NCI-H510A treated with DMSO at 0.1 percent for 48 hours (cell line): ENCODE measurements at places on chromosomes 11 and 22.
A peak's percentile ranks its signal among the peaks of the same experiment; 100 is the strongest.

DNA sequence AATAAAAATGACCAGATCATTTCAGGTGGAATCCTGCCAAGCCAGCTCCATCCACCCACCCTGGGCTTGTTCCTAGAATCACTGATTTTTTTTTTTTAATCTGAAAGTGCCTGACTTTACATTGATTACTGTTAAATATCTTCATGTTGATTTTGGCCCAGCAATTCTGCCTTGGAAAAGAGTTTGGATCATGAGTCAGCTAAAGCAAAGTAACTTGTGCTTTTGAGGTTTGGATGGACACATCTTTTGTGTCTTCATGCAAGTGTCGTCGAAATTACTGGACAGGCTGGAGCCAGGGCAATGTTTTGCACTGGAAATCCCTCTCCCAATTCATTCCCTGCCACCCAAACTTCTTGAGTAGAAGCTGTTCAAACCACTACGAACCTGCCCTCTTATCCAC lies 164.0 kb upstream of the SYT13 start:
- no peak for DNase-seq

GRCh38 chr11:1371836-1372465 lies 17.8 kb upstream of the BRSK2 start:
- DNase-seq, result no peak

DNA sequence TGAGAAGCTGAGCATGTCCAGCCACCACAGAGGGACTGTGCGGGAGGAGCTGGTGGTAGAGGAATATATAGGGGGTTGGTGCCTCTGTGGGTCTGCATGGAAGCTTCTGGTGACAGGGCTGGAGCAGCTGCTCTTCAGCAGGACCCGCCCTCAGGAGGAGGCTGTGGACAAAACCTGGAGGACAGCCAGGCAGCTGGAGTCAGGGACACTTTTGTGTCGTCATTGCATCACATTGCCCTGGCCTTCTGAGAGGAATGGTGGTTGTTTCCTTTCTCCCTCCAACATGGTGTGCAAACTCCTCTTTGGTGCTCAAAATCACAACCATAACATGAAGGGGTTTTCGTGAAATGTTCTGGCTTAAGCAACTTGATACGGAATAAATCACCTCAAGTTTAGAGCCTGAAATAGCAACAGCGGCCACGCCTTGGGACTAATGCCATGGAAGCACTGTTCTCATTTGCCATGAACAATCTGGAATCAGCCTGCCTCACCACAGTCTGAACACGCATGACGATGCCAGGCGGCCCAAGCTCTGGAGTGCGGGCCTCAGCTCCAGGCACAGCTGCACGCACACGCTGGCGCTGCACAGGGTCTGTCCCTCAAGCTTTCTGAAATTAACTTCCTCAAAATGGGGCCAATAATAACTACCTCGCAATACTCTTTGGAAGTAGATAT lies 17.1 kb upstream of the CSRP3 start:
- DNase-seq, result no peak

DNA sequence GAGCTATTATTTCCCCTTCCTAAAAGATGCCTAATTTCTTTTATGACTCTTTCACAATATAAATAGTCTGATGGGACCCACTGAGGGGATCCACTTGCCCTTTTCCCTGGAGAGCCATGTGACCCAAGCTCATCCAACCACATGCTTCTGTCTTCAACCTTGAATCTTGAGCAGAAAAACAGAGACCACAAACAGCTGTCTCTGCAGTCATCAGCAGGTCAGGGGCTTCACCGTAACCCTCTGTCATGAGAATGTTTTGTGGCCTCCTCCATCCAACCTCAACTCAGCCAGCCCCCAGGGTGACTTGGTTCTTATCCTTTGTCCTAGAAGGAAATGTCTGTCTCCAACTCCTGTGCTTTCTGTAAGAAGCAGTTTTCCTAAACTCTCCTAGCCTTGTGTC lies 129.6 kb upstream of the POU2AF2 start:
- DNase-seq, result no peak

DNA sequence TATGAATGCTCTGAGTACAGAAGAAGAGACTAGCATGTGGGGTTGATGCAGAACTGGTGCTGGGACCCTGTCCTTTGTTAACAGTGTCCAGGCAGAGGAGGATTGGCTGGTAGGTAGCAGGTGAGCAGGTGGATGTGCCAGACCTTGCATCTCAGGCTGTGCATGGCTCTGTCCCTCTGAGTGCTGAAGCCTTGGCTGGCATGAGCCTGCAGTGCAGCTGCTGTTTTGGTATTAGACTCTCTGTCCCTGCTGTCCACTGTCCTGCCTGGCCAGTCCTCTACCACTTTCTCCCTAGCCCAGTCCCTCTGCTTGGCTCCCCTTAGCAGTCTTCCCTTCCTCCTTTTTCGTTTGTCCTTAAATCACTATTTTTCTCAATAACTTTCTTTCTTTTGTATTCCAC lies 213.6 kb upstream of the ZBED5 start:
- no peak for DNase-seq

- DNase-seq, result no peak
Measured at GRCh38 chr11:2867142-2867541, 18.4 kb downstream of the CDKN1C start.

DNA sequence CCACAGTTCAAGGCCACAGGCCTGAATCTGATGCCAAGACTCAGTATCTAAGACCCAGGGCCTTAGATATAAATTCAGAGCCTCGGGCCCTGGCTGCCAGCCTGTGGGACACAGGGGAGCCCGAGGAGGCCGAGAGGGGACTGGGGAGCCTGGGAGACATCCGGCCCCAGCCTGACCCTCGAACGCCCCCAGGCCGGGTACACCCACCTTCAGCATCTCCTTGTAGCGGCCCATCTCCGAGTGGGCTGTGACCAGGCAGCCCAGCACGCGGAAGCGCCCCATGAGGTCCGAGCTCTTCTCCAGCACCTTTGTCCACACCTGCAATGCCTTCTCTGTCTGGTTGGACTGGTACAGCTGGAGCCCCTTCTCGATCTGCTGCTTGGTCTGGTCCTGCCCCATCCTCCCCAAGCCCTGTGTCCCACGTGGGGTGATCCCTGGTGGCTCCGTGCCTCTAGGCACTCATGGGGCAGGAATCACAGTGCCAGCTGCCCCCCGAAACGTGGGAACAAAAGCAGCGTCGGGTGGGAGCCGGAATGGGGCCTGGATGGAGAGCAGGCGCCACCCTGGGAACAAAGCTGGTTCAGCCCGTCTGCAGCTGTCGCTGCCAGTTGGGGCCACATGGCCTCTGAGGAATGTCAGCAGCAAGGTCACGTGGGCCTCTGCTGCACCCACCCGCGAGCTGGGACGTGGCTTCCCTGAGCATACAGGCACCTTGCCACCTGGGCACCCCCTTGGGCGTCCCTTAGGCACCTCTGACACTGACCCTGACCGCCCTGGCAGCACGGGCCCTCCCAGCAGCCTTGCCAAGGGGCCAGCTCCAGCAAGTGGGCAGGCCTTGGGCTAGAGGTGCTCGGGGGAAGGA lies at the start of gene RAPSN:
RAPSN (minus strand) TSS at position 571 of the 862 bp plus-strand sequence; CDS start at position 399, 172 bp downstream.
- no peak for DNase-seq

DNA sequence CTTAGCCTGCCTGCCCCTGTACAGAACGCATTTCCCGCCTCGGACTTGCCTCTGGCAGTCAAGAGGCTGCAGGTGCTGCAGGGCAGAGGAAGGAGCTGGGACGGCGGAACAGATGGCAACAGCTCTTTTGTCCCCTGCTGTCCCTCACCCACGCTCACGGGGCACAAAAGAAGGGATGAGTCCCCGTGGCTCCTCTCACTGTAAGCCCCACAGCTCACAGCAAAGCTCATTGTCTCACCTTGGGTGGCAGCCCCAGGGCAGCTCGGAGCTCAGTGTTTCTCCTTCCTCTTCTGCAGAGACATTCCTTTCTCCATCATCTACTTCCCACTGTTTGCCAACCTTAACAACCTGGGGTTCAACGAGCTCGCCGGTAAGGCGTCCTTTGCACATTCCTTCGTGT lies 24.3 kb downstream of the SLC25A18 start:
- DNase-seq, result peak; percentile 44

DNA sequence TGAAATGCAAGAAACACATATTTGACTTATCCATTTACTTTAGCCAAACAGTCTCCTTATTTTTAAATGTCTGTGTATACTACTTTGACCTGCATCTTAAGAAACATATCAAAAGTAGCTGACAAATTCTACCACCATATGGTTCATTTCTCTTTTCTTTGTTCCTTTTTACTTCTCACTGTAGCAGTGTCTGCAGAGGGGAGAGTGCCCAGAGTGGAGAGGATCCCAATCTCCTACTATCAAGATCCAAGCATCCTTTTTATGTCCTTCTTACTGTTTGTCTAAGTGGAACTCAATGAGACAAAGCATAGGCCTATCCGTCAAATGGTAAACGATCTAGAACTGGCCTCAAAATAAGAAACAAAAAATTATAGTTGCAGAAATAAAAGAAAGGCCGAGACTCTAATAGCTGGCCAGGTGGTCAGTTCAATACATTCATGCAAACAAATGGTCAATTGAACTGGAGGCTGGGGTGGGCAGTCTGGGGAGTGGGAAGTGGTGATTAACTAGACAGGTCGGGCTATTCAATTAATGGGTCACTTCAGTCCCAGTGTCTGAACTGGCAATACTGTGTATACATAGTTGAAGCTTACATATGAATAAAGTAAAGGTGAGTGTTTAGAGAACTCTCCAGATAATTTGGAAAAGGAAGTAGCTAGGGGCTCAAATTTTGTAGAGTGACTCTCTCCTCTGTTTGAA lies 149.1 kb downstream of the MAML2 start:
- no peak for DNase-seq

DNA sequence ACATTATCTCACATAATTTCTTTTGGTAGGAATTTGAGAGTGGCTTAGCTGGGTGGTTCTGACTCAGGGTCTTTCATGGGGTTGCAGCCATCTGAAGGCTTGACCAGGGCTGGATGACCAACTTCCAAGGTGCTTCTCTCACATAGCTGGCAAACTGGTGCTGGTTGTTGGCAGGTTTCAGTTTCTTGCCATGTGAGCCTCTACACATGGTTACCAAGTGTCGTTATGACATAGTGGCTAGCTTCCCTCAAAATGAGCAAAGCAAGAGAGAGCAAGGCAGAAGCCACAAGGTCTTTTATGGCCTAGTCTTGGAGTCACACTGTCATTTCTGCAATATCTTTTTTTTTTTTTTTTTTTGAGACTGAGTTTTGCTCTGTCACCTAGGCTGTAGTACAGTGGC lies 4.2 kb upstream of the TFIP11 start:
- DNase-seq, result no peak

DNA sequence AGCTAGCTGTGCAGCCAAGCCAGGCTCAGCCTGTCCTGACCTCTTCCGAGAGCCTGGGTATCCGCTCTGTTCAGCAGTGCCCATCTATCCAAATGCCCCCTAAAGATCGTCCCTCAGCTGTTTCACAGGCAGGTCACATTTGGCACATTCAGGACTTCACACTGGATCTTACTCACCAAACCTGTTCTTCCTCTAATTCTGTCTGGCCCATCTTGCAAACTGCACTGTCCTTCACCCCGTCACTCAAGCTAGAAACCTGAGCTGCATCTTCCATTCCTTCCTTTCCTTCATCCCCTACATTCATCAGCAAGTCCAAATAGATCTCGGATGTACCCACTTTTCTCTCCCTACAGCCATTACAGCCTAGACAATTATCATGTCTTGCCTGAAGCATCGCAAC lies 60.7 kb upstream of the CSNK2A3 start:
- DNase-seq, result peak; percentile 13

- no peak for DNase-seq
Measured at GRCh38 chr11:12285811-12286222, 91.6 kb upstream of the PARVA start.

- DNase-seq, result no peak
Measured at GRCh38 chr22:38941488-38941987, 15.9 kb upstream of the APOBEC3A start.

- DNase-seq, result no peak
Measured at GRCh38 chr22:19889951-19890350, 35.3 kb upstream of the GNB1L start.

DNA sequence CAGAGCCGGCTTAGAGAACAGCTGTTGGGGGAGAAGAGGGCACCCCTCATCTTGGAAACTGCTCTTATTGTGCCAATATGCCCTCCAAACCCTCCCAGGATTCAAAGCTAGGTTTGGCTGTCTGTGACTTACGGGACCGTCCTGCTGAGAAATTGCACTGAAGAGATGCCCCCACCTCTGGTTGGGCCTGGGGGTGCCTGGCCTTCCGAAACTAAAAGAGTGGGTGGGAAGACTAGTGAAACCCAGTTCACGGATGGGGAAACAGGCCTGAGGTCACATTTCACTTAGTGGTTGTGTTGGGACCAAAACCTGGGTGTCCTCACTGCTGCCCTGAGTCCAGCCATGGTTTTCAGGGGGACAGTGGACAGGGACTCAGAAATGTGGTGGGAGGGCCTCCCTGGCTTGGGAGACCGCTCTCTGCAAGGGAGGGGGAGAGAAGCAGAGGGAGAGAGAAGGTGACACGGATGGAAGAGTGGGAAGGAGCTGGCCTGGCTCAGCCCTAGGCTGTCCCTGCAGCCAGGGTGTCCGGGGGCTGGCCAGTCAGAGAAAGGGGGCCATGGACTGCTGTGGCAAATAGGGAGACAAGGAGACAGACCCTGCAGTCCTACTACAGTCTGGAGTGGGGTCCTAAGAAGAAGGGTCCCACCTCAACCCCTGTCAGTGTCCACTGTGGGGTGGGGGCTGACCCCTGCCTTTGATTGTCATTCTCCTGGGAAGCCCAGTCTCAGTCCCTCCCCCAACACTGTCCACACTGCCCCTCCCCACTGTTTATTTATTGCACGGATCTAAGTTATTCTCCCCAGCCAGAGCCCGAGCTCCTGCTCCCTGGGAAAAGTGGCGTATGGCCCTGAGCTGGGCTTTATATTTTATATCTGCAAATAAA lies 13.6 kb downstream of the MAFF start:
- no peak for DNase-seq

DNA sequence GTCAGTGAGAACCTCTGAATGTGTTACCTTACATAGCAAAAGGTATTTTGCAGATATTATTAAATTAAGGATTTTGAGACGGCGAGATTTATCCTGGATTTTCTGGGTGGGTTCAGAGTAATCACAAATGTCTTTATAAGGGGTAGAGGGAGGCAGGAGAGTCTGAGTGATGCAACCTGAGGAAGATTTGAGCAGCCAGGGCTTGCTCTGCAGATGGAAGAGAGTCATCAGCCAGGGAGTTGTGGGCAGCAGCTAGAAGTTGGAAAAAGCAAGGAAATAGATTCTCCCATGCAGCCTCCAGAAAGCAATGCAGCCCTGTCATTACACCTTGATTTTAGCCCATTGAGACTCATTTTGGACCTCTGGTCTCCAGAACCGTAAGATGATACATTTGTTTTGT lies 4.1 kb upstream of the WDR74 start:
- DNase-seq, result no peak

DNA sequence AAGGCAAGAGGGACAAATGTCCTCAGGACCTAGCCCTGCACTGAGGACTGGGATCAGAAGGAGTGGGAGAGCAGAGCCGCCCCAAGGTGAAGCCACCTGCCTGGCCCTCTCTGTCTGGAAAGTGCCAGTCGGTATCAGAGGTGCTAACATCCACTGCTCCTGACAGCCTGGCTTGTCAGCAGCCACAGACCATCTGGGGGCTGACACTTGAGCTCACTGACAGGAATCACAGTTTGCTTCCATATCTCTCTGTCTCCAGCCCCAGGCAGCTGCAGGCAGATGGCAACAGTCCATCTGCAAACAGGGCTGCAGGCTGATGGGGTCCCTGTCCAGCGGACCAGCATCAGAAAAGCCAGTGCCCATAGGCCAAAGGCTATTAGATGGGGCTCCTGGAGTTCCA lies 5.5 kb downstream of the OPCML start:
- no peak for DNase-seq
